K562 (cell line): ENCODE measurements at places on chromosomes 4 and X. TPM values are rescaled to one million over a fixed set of nuclear protein-coding genes. Genes with fewer than 3 reads are reported as not detected.
A peak's percentile ranks its signal among the peaks of the same experiment; 100 is the strongest.

LNX1 gene
- total RNA-seq: 2.5 and 2.8 TPM in 2 replicates

RBMXL3 gene
- total RNA-seq: 0.29 and 0.31 TPM in 2 replicates

PPARGC1A gene
- 0.02 TPM in 1 of 2 replicates, not detected in the other for total RNA-seq

PLAC1 gene
- total RNA-seq: 1.00 and 1.3 TPM in 2 replicates

GNRHR gene
- total RNA-seq: not detected in 2 replicates

MAD2L1 gene
- 98.5 and 103 TPM in 2 replicates for total RNA-seq

LAS1L gene
- 87.7 and 92.6 TPM in 2 replicates for total RNA-seq

DNA sequence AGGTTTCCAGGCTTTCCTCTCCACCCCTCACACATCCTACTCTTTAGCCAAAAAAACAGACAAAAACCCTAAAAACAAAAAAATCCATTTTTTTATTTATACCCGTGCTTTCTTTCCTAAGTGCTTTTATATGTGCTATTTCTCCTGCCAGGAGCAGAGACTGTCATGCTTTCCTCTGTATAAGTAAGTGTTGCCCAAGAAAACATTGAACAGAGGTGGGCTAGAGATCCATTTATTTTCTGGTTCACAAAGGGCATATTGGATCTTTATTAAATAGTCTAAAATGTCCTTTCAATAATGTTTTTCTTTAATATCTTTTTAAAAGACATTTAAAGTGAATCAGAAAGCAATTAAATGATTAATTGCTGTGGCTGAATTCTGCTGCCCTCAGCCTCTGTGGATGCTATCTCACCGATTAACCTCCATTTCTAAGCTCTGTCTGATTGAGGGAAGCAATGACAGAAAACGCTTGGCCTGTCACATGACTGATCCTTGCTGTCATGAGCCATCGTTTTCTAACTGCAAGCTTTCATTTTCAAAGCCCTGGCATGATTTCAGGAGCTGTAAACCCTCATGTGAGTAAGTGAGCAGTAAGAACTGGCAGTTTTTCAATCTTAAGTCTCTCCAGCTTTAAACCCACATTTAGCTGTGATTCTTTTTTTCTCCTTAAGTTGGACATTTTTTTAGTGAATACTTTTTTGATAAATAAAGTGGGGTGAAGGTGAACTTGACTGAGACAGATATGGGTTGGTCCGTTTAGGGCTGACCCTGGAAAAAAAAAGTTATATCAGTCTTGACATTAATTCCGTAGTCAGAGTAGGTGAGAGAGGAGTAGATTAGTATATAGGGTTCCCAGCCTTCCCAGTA lies 180.7 kb upstream of the PGRMC2 start:
- DNase-seq: peak; percentile 69

- DNase-seq: peak; percentile 59
Measured at GRCh38 chr4:6333301-6334202, 63.9 kb downstream of the WFS1 start.

DNA sequence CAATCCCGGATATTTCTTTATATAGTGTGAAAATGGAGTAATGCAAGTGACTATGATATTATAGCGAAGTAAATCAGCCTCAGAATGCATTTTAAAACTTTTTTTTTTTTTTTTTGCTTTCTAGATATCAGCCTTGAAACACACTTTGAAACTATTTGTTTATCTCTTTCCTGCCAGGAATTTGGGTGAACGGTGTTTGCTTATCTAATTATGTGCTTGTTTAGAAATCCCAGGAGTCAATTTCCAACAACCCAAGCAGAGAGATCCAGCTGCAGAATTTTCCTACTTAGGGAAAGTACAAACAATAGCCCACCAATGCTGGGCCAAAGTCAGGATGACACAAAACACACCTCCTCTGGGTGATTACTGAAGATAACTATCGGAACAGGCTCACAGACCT lies 958.8 kb downstream of the PCDH18 start:
- no peak for DNase-seq

DNA sequence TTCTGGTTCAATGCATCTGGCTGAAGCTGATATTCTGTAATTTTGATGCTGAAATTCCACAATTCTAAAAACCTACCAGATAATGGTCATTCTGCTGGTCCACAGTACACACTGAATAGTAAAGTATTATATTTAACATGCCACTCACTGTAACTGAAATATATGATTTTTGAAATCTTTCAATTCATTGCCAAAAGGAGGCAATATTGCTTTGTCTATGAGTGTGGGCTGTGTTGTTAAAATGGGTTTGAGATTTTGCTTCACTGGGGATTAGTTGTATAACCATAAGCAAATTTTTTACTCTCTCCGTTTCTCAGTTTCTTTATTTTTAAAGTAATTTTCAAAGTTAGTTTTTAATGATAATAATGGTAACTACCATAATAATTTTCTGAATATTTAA lies 1404.1 kb upstream of the IGFBP7 start:
- DNase-seq: no peak

DNA sequence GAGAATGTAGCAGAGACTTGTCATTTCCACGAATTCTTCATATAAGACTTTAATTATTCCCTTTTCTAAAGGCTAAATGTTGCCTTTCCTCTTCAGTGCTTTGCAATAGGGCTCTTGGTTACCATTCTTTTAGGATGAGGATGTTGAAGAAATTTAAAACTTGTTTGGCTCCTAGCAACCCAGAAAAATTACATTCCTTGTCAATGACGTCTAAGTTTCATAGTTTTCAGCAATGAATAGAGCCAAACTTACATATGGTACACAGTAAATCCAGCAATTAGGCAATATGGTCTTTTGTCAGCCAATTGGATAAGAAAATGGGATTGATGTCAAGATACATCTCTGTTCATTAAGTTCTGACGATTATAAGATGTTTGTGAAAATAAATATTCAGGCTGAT lies 1639.6 kb upstream of the PCDH10 start:
- no peak for DNase-seq

GRCh38 chr4:155071962-155072361 lies 136.5 kb upstream of the NPY2R start:
- DNase-seq: no peak

GRCh38 chr4:185666156-185666555 lies 130.8 kb upstream of the PDLIM3 start:
- no peak for DNase-seq

DNA sequence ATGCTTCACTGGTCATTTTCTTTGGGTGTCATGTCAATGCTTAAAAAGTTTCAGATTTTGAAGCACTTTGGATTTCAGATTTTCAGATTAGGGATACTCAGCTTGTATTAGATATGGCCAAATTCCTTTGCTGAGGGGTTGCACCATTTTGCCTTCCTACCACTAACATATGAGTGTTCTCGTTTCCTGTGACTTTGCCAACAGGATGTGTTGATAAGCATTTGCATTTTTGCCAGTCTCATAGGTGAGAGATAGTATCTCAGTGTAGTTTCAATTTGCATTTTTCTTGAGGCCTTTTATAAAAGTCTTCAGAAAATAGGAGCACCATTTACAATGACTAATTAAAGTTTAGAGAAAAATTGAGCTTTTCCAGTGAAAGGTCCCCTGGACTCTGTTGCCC lies 71.6 kb upstream of the CLCN4 start:
- DNase-seq: no peak

- DNase-seq: peak; percentile 72
Measured at GRCh38 chr4:38179690-38180377, 219.6 kb downstream of the PTTG2 start.

- no peak for DNase-seq
Measured at GRCh38 chrX:44042751-44043150, 69.6 kb upstream of the NDP start.

- no peak for DNase-seq
Measured at GRCh38 chr4:60737858-60738257, 462.3 kb upstream of the ADGRL3 start.

GRCh38 chr4:185811509-185812364 lies at the start of gene SORBS2:
SORBS2 (minus strand) TSS chr4:185812194; CDS start chr4:185690571, 121,623 bp downstream.
- DNase-seq: no peak

- no peak for DNase-seq
Measured at GRCh38 chrX:57647020-57647419, 33.0 kb downstream of the NLRP2B start.

DNA sequence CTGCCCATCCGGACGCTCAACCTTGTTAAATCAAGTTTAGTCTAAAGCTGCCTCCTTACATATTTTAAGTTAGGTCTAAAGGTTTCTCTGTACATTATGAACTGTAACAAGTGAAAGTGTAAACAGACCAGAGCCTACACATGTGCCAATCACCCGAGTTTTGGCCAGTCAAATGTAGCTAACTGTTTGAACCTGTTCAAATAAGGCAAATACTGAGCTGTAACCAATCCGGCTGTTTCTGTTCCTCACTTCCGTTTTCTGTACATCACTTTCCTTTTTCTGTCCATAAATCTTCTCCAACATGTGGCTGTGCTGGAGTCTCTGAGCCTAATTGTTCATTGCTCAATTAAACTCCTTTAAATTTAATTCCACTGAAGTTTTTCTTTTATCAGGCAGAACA lies 113.3 kb upstream of the SHISA3 start:
- DNase-seq: no peak

DNA sequence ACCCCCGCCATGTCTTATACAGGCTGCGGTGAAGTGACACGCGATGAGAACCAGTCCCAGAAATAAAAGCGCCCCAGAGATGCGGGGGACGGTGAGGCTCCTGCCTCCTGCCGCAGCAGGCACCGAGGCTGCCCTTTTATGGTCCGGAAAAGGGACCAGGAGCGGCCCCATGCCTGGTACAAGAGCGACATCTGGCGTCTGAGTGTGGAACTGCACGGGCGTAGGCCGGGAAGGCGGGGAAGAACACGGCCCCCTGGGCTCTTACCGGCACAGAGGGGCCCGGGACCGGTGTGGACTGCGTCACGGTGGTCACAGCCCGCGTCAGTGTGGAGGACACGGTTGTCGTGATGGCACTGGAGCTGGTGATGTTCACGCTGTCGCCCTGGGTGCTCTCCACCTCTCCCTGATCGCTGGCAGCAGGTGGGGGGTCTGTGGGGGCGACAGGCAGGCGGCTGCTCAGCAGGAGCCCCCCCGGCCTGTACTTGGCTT lies 8.9 kb upstream of the RENBP start:
- DNase-seq: peak; percentile 61

GRCh38 chr4:74665876-74666275 lies 128.4 kb downstream of the BTC start:
- no peak for DNase-seq

DNA sequence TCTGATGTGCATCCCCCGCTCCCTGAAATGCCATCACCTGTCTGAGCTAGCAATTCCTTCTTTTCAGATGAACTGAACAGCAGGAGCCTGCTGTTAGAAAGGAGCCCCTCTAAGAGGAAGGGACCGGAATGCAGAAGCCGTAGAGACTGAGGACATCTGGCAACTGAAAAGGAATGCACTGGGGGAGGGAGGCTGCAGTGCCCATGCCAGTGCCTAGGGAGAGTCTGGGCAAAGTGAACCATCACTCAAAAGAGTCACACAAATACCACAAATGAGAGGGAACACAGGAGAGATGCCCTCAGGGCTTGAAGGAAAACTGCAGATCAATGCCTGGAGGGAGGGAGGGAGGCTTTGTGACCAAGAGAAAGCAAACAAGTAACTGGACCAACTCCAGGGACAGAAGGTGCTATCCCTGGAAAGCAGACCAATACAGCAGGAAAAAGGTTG lies 93.9 kb upstream of the CBR4 start:
- no peak for DNase-seq

GRCh38 chr4:44256414-44256813 lies 192.2 kb downstream of the KCTD8 start:
- no peak for DNase-seq

DNA sequence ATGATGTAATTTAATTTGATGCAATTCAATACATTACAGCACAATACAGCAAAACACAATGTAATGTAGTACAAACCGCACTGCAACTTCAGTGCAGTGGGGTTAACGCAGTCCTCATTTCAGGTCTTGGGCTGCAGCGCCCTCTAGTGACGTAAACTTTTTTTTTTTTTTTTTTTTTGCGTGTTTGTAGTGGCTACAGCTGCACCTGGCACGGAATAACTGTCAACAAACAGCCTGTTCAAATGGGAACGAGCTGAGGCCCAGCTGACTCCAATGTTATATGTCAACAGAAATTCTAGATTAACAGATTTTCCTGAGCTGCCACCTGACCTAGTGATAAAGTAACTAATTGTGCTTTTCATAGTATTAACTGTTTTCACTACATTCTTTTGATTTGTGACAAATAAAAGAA lies 33.5 kb upstream of the RASSF6 start:
- peak; percentile 44 for DNase-seq

DNA sequence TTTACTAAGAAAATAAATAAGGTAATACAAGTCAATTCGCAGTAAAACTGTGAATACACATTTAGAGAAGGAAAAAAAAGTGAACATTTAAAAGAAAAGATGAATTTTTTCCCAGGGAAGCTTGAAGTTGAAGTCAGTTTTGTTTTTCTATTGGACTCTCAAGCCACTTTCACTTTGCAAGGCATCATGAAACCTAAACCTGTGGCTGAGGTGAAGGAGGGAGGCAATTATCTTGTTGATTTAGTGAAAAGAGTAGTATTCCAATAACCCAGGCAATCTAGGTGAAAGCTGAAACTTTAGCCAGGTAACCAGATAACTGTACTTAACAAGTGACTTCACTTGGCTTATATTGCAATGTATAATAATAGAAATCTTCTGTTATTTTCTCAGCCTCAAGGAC lies 138.6 kb downstream of the HDX start:
- no peak for DNase-seq

DNA sequence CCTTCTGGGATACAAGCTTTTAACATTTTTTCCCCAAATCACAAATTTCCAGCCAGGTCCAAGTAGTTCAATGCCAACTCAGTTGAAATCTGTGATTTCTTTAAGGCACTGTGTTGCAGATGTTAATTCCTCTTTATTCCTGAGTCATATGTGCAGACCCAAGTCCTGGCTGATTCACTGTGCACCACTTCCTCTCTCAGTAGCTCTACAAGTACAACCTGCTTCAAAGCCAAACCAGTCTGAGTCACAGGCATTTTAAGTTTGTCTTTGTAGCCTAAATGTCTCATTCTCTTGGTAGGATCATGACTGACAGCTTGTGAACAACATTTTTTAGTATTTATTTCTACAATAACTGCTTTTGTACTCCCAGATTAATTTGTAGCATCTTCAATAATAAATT lies 165.6 kb upstream of the S100G start:
- no peak for DNase-seq

DNA sequence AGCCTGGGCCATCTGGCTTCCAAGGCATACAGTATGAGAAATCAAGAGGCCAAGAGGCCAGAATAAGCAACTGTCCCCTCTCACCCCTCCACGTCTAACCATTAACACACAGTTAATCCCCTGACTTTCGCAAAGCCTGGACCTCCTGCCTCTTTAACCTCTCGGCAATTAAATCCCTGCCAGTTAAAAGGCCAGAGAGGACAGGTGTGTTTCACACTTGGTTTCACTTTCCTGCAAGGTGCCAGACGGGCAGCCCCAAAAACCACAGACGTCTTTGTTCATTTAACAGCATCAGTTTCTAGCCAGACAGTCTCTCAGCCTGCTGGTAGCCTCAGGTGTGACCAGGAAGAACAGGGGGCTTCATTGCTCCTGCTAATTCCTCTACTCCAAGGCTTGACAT lies 91.1 kb upstream of the KIT start:
- no peak for DNase-seq

DNA sequence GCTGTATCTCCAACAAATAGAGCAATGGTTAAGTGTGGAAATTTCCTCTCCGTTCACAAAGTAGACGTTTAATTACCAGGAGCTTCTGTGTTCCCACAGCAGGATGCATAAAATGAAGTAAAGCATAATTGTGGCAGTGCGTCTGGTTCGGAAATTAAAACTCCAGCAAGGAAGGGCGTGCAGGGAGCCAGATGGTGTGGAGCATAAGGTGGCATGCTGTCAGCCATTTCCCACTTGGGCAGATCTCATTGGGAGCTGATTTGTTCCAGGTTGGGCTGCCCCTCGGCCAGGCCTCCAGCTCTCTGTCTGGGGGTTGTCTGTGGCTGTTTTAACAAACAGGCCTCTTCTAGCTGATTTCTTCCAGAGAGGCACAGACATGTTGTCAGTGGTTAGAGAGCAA lies 182.1 kb upstream of the CLNK start:
- DNase-seq: no peak

GRCh38 chr4:4855301-4856070 lies 4.0 kb upstream of the MSX1 start:
- no peak for DNase-seq
